ENCODE measurements at places on chromosomes 1 and 21.

- no peak for DNase-seq
These were observed at the start of gene RXFP4 for GRCh38 chr1:155940993-155941844. RXFP4 (plus strand) TSS chr1:155941638; CDS start chr1:155941710, 72 bp downstream.

- DNase-seq = no peak
These were observed 8.0 kb downstream of the RGS4 start for GRCh38 chr1:163076981-163077761.

DNA sequence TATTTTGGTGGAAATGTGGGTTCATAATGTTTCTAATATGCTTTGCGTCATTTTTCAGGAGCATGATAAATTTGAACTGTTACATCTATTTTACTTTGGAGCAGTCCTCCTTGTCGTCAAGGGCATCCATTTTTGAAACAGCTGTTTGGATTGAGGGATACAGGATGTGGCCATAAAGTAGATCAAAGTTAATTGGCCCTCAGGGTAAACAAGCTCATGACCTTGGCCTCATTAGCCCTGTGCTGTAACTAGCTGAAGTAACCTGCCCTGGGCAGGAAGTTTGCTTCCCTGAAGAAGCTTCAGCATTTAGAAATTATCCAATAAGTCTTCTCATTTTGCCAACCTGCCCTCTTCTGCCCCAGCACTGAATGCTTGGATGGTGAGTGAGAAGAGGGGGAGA lies 24.8 kb upstream of the RGL1 start:
- DNase-seq = no peak

DNA sequence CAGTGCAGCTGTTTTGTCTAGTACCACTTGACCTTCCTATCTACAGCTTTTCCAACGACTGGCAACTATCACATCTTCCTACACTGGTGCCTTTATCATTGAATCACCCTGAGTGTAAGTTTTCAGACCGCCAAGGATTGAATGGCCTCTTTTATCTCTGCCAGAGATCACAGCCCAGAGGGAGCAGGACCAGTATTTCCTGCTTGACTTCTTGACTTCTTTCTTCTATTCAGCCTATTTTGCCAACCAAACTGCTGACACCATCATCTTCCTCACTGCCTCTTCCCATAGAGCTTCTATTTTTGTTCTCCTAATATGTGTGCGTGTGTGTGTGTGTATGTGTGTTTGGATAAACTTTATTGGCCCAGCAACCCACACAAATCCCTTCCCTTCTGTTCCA lies 53.8 kb downstream of the SERBP1 start:
- DNase-seq = no peak

- DNase-seq = peak; percentile 79
These were observed 13.0 kb downstream of the RCC1 start for GRCh38 chr1:28518745-28519341.

- DNase-seq = no peak
These were observed 24.1 kb upstream of the ZSWIM5 start for GRCh38 chr1:45230537-45230936.

GRCh38 chr1:65265651-65266351 lies 43.5 kb upstream of the DNAJC6 start:
- no peak for DNase-seq

DNA sequence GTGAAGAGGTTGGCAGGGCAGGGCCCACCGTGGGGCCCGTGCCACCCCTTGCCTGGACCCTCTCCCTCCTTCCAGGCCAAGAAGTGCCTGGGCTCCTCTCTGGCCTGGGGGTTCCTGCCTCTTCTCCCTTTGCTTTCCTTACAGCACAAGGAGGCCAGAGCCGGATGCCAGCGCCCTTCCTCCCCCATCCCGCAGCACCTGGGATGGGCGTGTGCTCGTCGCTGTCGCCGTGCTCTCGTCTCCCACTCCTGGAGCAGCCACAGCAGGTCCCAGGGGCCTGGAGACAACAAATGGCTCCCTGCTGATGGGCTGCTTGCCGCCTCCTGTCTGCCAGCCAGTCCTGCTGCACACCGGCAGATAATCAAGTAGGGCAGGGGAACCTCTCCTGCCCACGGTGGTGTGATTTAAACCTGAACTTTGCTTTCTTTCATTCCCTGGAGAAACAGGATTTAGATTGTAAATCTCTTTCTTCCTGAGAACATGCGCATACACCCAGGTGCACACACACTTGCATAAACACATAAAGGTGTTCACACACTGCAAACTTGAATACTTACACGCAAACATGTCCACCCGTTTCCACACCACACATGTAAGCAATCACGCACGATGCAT lies 50.8 kb upstream of the POU3F1 start:
- no peak for DNase-seq

DNA sequence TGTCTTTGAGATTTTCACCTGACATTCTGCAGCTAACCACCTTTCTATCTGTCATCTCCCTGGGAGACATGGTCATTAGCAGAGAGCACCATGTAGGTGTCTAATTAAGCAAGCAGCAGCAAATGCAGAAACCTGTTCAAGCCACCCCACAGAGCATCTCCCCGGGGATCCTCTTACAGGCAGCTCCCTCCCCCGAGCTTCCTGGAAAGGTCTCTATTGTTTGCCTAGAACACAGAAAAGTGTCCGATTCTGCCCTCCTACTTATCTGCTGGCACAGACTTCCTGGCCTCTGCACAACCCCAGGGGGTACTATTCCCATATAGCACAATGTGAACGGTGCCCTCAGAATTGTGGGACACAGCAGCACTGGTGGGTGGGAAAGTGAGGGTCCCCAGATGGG lies 46.1 kb downstream of the PLEKHA6 start:
- DNase-seq = no peak

- DNase-seq = no peak
These were observed 29.9 kb upstream of the RCAN3 start for GRCh38 chr1:24472527-24473251.

- no peak for DNase-seq
These were observed 3.5 kb upstream of the TMCO2 start for GRCh38 chr1:40244138-40244744.
